NCI-H1930 (cell line): ENCODE measurements at places on chromosomes 4 and X.

DNA sequence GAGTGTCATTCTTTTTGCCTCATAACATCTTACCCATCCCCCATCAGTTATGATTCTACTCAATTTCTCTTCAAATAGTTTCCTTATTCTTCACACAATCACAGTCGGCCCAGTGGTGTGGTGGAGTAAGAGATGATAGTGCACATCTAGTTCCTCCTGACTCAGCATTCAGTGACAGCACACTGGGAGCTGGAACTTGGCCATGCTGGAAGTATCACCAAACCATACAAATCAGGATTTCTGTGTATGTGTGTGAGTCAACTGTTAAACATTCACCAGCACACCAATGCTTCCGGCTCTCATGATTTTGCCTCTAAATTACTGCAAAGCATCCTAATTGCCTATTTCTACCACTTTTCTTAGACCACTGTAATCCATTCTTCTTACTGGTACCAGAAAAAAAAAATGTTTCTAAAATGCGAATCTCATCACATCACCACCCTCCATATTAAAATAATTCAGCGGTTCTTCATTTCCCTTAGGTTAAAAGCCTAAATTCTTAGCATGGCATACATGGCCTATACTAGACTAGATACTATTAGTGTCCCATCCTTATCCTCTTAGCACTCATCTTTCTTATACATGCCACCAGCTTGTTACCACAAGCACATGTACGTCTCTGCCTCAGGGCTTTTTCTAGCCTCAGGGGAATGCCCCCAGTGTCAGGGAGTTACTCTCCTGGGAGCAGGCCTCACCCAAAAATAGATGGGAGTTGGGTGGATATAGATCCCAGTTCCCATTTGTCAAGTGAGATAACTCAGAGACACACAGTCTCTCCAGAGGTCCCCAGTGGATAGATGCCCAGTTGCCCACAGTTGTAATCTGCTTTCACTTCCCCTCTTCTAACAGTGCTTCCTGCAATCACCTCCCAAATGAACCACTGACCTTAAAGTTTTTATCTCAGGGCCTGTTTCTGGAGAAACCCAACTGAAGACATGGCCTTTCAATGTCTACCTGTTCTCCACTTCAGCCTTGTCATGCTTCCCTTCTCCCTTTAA lies 49.2 kb upstream of the DDX53 start:
- no peak for DNase-seq

DNA sequence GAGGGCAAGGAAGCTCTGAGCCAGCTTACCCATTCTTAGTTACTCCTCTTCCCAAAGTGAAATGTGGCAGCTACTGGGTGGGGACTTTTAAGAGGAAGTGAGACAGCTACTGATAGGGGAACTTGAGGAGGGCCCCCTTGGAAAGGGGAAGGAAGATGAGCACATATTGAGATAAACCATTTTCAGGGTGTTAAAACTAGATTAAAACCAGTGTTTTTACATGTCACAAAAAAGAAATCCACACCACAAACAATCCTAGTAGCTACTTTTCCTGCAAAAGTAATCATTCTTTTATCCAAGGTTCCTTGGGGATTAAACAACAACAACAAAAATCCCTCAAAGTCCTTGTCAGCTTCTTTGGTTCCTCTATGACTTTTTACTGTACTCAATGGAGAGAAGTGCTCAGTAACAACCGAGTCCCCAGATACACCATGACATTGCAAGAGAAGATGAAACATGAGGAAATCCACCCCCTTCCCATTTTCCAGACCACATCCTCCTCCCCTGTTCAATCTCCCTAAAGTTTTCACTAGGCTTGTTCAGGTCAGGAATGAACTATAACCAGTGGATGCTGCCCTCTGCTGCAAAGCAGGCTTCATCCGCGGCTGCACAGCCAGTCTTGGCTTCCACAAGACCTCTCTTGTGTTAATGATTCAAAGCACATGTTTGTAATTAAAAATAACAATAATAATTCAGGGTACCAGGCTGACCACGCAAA lies 113.5 kb upstream of the TMEM164 start:
- no peak for DNase-seq

GRCh38 chr4:78870056-78870455 lies 69.2 kb downstream of the PAQR3 start:
- DNase-seq, result no peak

DNA sequence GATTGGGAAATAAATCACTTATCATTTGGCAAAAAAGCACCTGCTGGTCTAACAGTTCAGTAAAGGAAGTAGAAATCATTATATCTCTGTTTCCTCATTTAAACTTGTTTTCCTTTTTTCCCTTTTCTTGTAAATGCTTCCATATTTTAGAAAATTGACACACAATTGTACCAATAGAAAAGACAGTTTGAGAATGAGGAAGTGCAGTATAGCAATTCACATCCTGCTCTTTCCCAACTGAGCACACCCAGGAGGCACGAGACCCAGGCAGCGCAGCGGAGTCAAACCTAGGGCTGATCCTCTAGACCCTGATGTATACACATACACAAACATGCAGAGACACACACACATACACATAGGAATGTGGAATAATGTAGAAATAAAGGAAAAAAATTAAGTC lies 74.8 kb upstream of the PACRGL start:
- no peak for DNase-seq

DNA sequence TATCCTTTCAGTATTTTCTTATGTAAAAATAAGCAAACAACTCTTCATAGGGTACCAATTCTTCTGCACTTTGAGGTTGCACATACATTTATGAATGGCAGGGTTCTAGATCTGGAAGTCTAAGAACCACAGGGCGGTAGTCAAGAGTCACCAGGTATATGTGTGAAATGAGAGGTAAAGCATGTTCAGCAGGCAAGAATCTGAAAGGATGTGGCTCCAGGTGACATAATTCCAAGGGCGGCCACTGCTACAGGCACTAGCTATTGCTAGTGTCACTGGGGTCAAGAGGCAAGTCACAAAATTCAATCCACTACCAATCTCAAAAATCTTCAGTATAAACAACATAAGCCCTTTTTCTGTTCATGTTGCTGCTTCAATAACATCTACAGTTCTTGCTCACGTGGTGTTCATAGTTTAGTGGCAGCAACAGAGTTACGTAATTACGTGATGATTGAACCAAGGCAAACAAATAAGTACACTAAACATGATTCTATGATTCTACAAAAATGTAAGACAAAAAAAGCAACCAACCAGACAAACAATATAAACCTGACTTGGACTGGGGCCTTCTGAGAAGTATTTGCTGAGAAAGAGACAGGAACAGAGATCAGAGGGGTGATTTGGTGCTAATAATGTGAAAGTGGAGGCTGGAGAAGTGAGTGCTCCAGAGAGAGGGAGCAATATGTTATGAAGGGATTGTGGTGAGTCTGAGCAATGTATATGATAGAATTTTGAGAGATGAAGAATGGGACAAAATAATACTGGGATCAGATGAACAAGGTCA lies 101.7 kb downstream of the NAA11 start:
- no peak for DNase-seq

DNA sequence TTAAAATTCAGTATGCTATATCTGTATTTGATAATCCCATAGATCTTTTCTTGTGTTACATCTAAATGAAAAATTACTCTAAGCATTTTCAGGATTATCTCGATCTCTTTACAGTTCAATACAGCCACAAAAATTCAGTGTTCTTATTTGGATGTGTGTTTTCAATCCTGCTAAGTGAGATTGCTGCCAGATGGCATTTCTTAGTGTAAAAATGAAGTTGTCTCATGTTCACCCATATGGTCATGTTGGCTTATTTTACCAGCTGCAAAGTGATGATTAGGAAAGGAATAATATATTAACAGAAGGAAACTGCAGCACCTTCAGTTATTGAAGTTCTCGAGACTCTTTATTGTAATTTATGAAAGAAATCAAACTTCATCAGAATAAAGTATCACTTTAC lies 12.1 kb upstream of the FAM47A start:
- DNase-seq, result no peak

- DNase-seq, result no peak
Measured at GRCh38 chr4:102564399-102565059, 63.4 kb downstream of the NFKB1 start.

DNA sequence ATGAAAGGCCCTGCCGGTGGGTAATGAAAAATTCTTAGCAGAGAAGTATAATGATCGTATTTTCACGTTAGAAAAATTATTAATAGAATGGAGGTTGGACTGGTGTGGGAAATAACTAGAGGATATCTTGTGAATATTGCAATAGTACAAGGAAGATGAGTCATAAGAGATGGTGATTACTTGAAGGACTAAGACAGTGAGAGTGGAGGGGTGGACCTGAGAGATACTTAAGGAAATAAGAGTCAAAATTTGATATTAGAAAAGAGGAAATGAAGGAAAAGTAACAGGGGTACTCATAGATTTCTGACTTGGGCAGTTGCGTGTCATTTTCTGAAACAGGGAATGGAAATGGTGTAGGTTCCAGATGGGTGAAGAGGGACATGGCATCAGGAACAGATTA lies 1.7 kb upstream of the USP53 start:
- no peak for DNase-seq

- DNase-seq, result no peak
Measured at GRCh38 chr4:135368831-135369230, 1167.2 kb upstream of the PABPC4L start.

- DNase-seq, result no peak
Measured at GRCh38 chrX:106150701-106151100, 17.4 kb upstream of the PWWP3B start.

DNA sequence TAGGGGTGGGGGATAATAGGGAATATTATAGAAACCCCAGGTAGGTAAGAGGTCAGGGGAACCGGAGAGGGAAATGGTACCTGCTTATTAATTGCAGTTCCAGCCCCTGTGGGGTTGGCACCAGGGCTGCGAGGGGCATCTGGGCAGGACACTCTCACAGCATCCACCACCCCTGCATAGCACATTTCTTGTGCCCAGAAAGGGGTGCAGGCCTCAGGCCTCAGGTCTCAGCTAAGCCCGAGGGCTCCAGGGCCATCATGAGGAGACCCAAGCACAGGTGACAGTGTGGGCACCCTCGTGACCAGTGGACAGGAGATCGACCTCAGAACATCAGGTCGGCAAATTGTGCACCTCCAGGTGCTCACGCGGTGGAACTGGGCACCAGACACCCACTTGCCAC lies 164.7 kb downstream of the EVC2 start:
- no peak for DNase-seq

GRCh38 chr4:169295822-169296221 lies 25.1 kb upstream of the SH3RF1 start:
- DNase-seq, result no peak

DNA sequence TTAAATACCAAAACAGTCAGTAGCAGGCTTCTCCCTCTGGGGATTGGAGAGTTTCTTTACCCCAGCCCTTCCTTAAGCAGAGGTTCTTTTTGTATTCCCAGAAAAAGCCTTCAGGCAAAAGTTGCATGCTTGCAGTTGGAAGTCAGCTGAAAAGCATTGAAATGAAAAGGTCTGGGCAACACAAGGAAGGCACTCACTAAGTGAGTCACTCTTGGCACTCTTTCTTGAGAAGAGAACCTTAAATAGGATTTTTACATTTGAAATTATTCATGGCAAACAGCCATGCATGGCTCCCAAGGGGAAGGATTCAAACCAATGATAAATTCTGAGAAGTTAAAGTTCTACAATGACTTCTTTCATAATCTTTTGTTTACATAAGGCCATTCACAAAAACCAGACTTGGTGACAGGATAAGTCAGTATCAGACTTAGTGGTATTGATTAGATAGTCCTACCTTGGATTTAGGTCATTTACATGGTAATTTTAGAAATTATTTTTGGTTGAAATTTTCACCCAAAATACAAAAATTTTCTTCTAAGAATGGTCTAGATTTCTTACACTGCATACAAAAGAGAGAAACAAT lies 2068.9 kb downstream of the PCDH7 start:
- DNase-seq, result no peak

- DNase-seq, result no peak
Measured at GRCh38 chr4:38529189-38530115, 134.5 kb upstream of the KLF3 start.

DNA sequence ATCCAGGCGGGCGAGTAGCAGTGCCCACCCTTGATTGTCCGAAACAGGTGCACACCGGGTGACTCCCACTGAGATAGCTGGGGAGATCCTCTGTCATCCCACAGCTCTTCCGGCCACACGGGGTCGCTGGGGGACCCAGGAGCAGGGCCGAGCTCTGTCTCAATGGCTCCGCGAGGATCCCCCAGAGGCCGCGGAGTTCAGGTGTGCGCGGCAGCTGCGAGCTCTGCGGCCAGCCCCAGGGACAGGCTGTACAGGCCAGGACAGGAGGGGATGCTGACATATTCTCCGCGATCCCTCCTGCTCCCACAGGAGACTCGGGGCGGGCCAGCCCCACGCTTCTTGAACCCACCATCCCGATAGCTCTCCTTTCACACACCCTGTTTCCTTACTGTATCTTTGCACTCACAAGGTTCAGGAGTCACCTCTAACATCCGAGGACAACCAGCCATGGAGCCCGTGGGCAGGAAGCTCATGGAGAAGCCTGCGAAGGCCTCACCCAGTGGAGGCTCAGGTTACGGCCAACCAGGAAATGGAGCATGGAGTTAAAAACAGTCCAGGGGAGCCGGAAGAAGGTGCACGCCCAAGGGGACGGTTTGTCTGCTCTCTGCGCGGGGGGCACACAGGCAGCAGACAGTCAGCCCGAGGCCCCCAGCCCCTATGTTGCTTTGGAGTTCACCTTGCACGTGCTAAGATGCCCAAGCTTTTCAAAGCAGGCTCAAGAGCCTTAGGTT lies 77.9 kb upstream of the AMELX start:
- no peak for DNase-seq

GRCh38 chr4:38523524-38524448 lies 140.2 kb upstream of the KLF3 start:
- no peak for DNase-seq

- DNase-seq, result no peak
Measured at GRCh38 chr4:118730683-118731082, 45.5 kb downstream of the METTL14 start.

- no peak for DNase-seq
Measured at GRCh38 chr4:78527555-78527954, 24.0 kb upstream of the ANXA3 start.

DNA sequence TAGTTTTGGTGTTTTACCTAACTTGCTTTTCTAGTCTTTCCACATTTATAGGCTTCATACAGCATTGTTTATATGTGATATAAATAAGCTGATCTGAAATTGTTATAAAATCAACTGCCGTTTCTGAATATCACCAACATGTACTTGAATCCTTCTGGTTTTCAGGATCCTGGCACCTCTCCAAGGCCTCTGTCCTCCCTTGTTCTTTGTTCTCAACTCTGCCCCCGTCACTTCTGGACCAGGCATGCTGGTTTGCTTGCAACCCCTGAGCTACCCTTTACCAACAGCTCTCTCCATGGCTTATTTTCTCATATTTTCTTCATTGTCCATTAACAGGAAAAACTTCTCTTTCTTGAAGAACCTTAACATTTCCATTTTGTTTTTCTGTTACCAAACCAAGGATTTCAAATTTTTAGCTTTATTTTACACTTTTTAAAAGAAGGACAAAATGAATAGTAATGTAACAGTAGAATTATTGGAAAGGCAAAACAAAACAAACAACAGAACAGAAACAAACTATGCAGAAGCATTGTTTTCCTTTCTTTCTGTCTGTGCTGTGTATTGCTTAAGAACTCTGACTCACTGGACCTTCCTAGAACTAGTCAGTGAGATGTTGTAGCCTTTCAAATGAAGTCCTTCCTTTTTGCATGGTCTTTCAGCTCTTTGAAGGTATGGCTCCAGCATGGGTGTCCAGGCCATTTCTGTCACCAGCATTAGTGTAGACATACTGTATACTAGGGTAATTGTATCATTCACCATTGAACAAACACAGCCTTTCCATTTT lies 44.8 kb downstream of the BANK1 start:
- no peak for DNase-seq

- DNase-seq, result no peak
Measured at GRCh38 chr4:183306811-183307210, 13.3 kb downstream of the CLDN22 start.

- no peak for DNase-seq
Measured at GRCh38 chr4:82139287-82139686, 234.5 kb downstream of the HNRNPD start.
